Fibroblast of skin of left biceps (primary cell): ENCODE measurements at places on chromosomes 1 and 21.

- DNase-seq, result no peak
Observed at GRCh38 chr1:114482585-114482984, 28.4 kb downstream of the TRIM33 start.

GRCh38 chr1:225866061-225866837, 15.9 kb downstream of the TMEM63A start:
- DNase-seq, result no peak

DNA sequence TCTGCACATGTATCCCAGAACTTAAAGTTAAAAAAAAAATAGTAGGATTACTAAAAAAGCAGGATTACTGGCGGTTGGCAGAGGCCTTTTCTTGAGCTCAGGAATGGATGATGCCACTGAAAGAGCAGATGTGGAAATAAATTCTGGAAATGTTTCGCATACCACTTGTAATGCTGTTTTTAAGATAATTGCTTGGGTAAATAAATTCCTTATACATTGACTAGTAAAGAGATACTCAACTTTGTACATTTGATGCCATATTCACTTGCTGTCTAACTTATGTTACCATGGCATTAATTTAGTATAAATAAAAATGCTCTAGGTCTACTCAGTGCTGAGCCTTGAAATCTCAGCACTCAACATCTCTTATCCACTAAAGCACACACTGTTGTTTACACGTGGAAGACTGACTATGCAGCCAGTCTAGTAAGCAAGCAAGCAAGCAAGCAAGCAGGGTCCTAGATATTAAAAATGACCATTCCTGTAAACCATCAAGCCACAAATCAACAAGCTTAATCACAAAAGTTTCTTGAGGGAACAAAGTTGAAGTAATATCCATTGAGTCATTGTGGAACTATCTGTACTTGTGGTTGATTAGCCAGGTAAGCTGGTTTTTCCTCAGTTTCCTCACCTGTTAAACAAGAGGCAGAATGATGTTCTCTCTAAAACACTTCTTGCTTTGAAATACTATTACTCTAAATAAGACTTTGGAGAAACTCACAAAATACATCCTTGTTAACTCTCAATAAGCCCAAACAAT, 1.7 kb upstream of the RASAL2 start:
- DNase-seq, result no peak

GRCh38 chr1:47664356-47664755, 226.5 kb downstream of the FOXD2 start:
- no peak for DNase-seq

DNA sequence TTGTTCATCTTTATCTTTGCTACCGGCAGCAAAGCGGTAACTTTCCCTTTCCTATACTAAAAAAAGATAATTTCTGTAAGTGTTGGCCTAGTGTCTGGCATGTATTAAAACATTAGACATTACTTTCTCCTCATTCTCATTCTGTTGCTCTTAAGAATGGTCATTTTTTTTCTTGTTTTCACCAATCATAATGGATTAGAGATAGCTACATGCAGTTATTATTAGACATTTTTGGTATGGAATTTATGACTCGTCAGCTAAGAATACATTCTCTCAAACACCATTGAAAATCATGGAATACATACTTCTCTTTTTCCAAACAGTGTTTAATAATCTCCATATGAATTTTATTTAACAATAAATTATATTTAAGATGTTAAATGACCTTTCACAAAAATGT, 1154.6 kb downstream of the BRINP3 start:
- DNase-seq, result peak; percentile 58

DNA sequence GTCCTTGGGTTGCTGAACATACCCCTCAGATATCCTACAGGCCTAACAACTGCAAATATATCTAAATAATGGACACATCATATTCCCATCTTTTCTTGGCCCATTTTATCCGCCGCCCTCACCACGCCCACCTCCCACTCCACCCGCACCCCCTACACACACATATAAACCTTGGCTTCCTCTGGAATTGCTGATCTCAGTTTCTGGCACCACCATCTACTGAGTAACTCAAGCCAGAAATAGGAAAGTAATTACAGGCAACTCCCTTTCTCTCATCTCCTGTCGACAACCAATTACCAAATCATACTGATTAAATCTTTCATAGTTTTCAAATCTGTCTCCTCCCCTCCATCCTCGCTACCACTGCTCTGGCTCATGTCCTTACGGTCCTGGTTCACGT, 4.7 kb downstream of the RGS8 start:
- DNase-seq, result no peak

DNA sequence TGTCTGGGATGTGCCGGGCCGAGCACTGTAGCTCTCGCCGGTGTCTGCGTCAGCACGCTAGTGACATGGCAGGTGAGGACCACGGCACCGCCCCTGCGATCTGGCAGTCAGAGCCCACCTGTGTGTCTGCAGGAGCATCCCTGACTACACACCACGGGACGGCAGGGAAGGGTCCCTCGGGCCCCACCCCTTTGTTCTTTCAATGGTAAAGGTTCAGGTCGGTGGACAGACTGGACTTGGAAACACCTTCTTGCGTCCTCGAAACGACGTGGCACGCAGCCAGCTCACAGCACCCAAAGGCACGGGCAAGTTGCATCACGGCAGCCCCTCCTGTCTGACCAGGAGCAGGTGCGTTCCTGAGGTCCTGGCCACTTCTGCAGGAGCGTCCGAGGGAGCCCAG, 3.7 kb upstream of the SAMD11 start:
- no peak for DNase-seq

DNA sequence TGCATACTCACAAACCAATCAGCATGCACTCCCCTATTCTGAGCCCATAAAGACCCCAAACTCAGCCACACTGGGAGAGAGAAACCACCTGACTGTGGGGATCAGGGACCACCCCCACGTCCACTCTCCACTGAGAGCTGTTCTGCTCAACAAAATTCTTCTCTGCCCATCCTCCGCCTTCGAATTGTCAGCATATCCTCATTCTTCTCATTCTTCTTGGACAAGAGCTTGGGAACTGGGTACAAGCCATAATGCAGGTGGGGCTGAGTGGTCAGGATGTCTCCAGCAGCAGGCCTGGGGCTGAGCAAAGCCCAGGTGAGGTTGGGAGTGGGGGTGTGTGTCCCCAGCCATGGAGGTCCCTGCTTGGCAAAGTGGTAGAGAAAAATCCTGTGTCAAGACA, 34.6 kb upstream of the IFNGR2 start:
- no peak for DNase-seq

- DNase-seq, result no peak
Observed at GRCh38 chr1:175675017-175675416, 68.4 kb downstream of the TNR start.

- DNase-seq, result no peak
Observed at GRCh38 chr1:163084330-163084729, 15.2 kb downstream of the RGS4 start.
